ENCODE measurements at places on chromosomes 6 and 20. TPM values are rescaled to one million over a fixed set of nuclear protein-coding genes. Genes with fewer than 3 reads are reported as not detected.
A peak's percentile ranks its signal among the peaks of the same experiment; 100 is the strongest.

DNA sequence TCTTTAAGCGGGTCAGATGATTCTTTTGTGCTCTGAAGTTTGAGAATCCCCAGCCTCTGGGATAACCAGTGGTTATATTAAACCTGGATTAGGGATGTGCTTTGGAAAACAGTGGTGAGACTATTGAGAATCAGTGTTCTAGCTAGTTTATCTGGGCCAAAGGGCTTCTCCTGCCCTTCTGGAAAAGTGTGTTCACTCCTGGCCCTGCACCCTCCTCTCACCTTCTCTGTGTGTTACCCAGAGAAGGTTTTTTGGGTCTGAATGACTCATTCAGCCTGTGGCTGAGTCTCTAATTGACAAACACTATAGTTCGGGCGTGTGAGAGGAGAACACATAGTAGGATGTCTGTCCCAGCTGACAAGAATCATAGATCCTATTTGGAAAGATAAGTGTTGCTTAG lies 66.7 kb downstream of the LRRC1 start:
- no peak for DNase-seq

GRCh38 chr20:51687108-51687507 lies 81.1 kb downstream of the ATP9A start:
- DNase-seq, result no peak

GRCh38 chr6:33783781-33784520 lies 5.0 kb downstream of the LEMD2 start:
- no peak for DNase-seq

GRCh38 chr6:141884850-141885249 lies 247.9 kb upstream of the GJE1 start:
- DNase-seq, result no peak

DNA sequence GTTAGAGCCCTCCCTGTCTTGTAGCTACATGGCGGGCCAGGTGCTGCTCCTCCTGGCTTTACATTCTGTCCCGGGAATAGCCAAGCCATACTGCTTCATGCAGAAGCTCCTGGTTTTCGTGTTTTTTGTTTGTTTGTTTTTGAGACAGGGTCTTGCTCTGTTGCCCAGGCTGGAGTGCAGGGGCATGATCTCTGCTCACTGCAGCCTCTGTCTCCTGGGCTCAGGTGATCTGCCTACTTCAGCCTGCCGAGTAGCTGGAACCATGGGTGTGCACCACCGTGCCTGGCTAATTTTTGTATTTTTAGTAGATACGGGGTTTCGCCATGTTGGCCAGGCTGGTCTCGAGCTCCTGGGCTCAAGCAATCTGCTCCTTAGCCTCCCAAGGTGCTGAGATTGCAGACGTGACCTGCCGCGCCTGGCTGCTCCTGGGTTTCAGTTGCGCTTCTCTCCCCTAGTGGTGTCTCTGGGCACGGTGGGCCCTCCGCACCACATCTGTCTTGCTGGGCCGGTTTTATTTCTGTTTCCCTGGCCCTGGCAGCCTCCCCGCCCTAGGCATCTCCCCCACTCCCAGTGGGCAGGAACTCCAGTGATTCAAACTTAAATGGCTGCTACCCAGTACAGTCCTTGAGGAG lies 12.9 kb downstream of the CDYL start:
- no peak for DNase-seq

The COL11A2 gene
- total RNA-seq, result 1.0 TPM

- peak; percentile 82 for DNase-seq
Measured at GRCh38 chr20:3071610-3072529, at the start of gene OXT. OXT (plus strand) TSS chr20:3071620; CDS start chr20:3071656, 36 bp downstream.

The PPP1R14C gene
- total RNA-seq, result 0.21 TPM

- DNase-seq, result no peak
Measured at GRCh38 chr20:13574071-13574470, 64.7 kb downstream of the TASP1 start.

The REM1 gene
- not detected for total RNA-seq

DNA sequence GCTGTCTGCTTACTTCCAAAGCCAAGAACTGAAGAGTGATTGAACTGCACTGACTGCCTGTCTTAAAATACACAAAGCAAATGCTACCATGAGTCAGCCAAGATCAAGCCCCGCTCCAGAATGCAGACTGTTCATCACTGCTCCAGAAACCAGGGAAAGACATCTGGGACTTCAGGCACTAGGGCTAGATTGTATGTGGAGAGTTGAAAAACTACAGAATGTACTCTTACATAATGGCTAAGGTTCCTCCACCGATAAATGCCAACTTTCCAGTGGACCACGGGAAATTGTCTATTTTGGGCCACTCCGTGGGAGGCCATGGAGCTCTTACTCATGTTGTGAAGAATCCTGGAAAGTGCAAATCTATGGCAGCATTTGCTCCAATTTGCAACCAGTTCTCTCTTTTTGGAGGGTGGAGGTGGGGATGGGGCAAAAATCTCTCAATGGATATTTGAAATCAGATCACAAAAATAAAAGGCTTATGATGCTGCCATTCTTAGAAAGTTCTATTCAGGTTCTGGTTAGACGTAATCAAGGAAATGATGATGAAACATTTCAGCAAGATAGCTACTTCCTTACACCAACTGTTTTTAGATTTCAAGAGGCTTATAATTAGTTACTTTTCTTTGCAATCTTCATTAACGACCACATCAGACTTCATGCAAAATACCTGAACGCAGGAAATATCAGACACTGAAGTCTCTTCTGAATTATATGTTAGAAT lies 11.8 kb upstream of the CAP2 start:
- no peak for DNase-seq

- peak; percentile 57 for DNase-seq
Measured at GRCh38 chr6:43269273-43270007, 26.2 kb downstream of the TTBK1 start.

GRCh38 chr6:111727041-111727440 lies 121.4 kb upstream of the TRAF3IP2 start:
- no peak for DNase-seq

- DNase-seq, result peak; percentile 36
Measured at GRCh38 chr6:30100585-30101443, 12.1 kb downstream of the TRIM31 start.

DNA sequence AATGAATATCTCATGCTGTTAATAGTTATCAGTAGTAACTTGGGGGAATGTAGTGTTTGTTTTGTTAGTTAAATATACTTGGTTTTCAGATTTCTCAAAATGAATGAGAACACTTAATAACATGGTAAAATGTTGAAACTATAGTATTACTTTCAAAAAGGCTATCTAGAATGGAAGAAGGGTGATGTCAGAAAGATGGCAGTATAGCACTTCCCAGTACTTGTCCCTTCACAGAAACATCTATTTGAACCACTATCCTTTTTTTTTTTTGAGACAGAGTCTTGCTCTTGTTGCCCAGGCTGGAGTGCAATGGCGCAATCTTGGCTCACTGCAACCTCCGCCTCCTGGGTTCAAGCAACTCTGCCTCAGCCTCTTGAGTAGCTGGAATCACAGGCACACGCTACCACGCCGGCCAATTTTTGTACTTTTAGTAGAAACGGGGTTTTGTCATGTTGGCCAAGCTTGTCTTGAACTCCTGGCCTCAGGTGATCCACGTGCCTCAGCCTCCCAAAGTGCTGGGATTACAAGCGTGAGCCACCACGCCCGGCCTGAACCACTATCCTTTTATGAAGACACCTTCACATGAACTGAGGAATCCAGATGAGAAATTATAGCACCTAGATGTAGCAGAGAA lies 4.7 kb upstream of the ECHDC1 start:
- DNase-seq, result no peak

DNA sequence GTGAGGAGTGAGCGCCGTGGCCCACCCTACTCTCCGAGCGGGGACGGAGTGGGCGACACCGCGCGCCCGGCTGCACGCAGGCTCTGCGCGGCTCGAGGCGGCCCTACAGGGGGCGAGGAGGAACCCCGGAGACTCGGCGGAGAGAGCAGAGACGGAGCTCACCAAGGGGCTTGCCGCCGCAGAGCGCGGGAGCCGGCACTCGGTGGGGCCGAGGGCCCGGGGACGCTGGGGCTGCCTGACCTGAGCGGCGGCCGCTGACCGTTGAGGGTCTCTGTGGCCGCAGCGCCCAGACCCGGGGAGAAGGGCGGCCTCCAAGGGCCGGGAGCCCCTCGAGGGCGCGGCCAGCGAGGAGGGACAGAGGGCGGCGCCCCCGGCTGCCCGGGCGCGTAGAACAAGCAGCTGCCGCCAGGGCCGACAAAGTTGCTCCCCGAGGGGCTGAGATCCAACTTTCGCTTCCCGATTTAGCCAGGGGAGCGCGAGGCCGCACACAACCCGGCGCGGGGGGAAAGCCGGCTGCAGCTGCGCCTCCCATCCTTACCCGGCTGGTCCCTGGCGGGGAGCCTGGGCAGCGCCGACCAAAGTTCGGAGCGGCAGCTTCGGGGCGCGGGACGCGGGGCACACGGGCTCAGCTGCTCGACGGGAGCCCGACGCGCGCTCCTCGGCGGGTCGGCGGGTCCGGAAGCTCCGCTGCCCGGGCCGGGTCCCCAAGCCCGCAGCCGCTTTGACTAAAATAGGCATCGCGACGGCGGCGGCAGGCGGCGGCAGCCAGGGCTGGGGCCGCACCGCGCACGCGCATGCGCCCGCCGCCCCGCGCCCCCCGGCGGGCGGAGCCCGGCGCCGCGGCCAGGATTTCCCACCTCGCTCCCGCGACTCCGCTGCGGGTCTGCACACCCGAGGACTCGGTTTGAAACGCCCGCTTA lies 43.1 kb downstream of the POPDC3 start:
- DNase-seq, result peak; percentile 21

The PLCB1 gene
- total RNA-seq, result 3.9 TPM

DNA sequence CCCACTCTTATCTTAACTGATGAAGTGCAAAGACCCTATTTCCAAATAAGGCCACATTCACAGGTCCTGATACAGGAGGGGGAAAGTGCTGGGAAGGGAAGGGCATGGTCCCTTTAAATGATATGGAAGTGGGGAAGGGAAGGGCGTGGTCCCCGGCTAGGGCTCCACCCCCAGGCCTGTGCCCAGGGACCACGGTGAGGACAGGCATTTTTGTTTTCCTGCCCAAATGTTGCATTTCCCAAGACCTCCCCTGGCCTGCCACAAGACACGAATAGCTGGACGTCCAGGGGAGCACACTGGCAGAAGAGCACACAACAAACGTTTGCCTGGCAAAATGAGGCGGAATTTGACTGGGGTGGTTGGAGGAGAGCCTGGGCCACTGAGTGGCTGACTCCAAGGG lies 16.1 kb upstream of the HFE start:
- no peak for DNase-seq

DNA sequence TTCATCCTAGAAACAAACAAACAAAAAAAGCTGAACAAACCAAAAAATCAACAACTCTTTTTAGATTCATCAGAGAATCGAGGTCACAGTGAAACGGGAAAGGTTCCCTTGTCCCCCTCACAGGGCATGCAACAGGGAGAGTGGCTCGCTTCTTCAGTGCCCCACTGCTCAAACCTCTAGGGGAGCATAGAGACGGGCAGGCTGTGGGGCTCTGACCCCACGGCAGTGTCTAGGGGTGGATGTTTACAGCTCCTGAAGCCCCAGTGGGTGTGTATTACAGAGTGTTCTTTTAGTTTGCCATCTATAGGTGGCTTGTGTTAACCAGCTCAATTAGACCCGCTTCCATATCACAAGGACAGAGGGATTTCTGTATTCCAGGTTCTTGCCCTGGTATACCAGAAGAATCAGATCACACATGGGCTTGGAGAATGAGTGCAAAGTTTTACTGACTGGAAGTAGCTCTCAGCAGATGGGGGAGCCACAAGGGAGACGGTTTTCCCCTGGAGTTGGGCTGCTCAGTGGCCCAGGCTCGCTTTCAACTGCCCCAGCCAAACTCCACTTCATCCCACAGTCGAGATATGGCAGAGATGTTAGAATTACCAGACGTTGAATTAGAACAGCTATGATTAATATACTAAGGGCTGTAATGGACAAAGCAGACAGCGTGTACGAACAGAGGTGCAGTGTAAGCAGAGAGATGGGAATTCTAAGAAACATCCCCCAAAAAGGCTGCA lies 192.6 kb upstream of the CST7 start:
- no peak for DNase-seq

DNA sequence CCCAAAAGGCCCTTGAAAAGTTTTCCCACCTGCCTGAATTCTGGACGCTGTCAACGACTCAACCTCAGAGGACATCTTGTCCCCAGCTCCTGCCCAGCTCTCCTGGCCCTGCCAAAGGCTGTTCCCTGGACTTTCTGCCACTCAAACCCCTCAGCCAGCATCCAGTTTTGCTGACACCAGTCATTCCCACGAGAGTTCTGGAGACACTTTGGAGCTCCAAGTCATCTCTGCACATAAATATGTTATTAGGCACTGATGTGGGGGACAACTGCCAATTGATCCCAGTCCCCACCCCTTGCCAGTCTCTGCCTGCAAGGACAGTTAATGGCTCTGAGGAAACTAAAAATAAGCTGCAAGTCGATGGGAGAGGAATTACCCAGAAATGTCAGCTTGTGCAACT lies 38.9 kb upstream of the KCNB1 start:
- no peak for DNase-seq

The DDX27 gene
- total RNA-seq, result 42.8 TPM

The CLDN20 gene
- total RNA-seq, result not detected

GRCh38 chr6:122806291-122806690 lies 17.2 kb downstream of the SMPDL3A start:
- DNase-seq, result no peak

The MYBL2 gene
- 81.3 TPM for total RNA-seq

The TSBP1 gene
- not detected for total RNA-seq

The RSPH4A gene
- total RNA-seq, result not detected

GRCh38 chr6:142746524-142746923 lies 198.5 kb downstream of the HIVEP2 start:
- peak; percentile 23 for DNase-seq

DNA sequence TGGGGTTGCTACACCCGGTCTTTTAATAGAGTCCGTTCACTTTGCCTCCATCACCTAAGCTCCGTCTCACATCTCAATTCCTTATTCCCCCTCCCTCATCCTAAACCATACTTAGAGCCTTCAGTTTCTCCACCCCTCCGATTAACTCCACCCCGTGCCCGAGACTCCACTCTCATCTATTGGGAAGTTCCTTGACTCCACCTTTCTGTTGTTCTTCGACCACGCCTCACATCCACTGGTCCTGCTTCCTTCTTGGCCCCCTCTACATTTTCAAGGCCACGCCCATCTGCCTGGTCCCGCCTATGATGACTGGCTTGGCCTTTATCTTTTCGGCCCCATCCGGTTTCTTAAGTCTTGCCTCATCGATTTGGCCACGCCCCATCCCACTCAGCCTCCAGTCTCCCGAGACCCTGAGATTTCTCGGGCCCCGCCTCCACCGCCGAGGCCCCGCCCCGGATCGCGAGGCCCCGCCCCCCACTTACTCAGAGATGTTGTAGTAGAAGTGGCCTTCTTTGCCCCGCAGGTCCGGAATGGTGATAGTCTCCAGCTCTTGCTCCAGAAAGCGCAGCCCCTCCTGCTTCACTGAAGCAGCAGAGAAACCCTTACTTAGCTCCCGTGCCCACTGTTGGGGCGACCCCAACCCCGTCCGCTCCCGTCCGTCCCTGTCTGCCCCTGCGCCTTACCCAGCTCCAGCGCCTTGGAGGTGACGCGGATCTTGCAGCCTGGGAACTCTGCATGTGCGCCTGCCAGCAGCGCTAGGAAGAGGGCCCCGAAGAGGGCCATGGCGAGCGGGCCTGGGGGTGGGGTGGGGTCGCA lies 1.1 kb downstream of the PLTP start:
- DNase-seq, result peak; percentile 98

GRCh38 chr6:94623586-94623985 lies 953.7 kb upstream of the MANEA start:
- DNase-seq, result no peak

- peak; percentile 38 for DNase-seq
Measured at GRCh38 chr6:89433252-89434149, 549 bp downstream of the ANKRD6 start.

Data from activated CD4-positive, alpha-beta memory T cell treated with anti-CD3 and anti-CD28 coated beads for 36 hours (primary cell).